Panc1 (cell line): ENCODE measurements at places on chromosomes 2 and 18. TPM values are rescaled to one million over a fixed set of nuclear protein-coding genes. Genes with fewer than 3 reads are reported as not detected.

TTN gene
- 0.13 TPM for total RNA-seq

MFF gene
- total RNA-seq = 60.6 TPM

MC5R gene
- not detected for total RNA-seq

LIMS3 gene
- 2.6 TPM for total RNA-seq

TNFAIP6 gene
- not detected for total RNA-seq

DNMT3A gene
- total RNA-seq = 29.3 TPM

OTOS gene
- total RNA-seq = not detected

C1QL2 gene
- total RNA-seq = not detected

CPS1 gene
- 5.1 TPM for total RNA-seq

PTPRN gene
- total RNA-seq = not detected

LRRC30 gene
- total RNA-seq = not detected

VAMP8 gene
- total RNA-seq = 93.2 TPM

CAPN14 gene
- total RNA-seq = 0.05 TPM

DNA sequence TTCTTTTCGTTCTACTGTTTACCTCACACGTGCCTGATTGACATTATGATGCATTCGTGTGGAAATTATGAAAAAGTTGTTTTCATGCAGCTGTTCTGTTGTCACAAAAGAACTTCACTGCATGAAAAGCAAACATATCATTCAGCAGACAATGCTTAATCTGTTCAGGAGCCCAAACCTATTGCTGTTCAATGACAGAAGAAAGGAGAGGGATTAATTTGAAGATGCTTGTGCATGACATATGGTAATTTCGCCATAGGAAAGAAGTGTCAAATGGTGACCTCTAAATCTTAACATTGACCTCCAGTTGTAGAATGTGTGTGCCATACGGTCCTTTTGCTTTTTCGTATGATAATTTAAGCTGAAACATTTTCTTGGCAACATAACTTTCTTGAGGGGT is 124.5 kb downstream of the WDR7 start:
- no peak for DNase-seq

DNA sequence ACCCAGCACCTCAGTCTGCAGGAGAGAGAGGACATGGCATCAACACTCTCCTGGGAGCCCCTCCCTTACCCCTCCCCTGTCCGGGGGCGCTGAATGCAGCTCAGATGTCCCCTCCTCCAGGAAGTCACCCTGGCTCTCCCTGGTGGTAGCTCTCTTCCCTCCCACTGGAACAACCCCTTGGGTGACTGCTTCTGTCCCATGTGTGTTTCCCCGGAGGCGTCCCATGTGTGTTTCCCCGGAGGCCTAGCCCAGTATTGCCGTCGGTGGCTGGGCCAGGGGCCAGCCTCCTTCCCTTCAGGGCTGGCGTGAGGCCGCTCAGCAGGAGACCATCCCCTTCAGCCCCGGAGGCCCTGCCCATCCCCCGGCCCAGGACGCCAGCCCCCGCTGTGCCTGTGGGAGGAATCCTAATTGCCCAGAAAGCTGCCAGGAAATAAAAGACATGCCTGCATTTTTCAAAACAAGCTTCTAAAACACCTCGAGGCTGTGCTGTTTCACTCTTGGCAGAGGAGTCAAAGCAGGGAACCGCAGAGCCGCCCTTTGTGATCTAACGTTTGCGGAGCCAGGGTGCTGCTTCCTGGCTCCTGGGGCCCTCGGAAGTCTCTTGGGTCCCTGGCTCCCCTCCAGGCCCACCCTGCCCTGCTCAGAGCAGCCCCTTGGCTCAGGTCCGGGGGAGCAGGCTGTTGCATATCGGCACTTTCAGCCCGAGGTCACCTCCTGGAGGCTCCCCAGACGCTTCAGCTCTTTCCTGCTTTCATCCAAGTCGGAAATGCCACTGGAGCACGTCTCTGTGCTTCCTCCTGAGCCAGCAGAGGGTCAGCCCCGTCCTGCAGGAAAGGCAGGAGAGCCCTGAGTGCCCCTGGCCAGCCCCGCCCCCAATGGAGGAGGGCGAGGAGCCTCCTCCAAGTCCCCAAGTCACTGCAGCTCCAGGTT is 11.4 kb downstream of the SNED1 start:
- DNase-seq = no peak

- DNase-seq = no peak
Observed at GRCh38 chr2:101887328-101887727, 104.4 kb upstream of the IL1R2 start.

GRCh38 chr2:182069416-182069815 is 83.8 kb downstream of the PPP1R1C start:
- DNase-seq = no peak

DNA sequence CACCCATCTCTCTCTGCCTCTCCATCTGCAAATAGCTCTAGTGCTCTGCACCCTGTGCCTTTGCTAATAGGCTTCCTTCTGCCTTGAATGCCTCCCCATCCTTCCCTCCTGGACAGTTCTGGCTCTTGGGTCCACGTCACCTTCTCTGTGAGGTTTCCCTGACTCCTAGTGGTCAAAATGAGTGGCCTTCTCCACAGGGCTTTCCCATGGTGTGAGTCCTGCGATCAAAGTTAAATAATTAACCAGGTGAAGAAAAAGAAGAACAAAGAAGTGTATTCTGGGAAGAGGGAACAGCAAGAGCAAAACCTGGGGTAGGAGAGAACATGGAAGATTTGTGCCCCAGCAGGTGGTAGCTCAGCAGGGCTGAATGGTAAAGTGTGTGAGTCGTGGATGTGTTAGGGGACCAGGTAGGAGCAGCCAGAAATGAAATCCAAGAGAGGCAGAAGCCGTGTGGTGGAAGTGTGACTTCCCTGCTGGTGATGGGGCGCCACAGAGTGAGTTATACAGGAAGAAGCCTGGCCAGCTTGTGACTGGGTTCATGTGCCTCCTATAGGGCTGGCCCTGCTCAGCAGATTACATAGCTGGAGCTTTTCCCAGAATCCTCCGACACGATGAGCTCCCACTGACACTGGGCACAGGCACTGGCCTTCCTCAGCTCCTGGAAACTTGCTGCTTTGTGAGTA is 93.8 kb upstream of the LDAH start:
- DNase-seq = no peak

- no peak for DNase-seq
Observed at GRCh38 chr2:134169788-134170187, 84.1 kb upstream of the MGAT5 start.

- DNase-seq = no peak
Observed at GRCh38 chr2:11842336-11842735, 95.9 kb downstream of the LPIN1 start.

DNA sequence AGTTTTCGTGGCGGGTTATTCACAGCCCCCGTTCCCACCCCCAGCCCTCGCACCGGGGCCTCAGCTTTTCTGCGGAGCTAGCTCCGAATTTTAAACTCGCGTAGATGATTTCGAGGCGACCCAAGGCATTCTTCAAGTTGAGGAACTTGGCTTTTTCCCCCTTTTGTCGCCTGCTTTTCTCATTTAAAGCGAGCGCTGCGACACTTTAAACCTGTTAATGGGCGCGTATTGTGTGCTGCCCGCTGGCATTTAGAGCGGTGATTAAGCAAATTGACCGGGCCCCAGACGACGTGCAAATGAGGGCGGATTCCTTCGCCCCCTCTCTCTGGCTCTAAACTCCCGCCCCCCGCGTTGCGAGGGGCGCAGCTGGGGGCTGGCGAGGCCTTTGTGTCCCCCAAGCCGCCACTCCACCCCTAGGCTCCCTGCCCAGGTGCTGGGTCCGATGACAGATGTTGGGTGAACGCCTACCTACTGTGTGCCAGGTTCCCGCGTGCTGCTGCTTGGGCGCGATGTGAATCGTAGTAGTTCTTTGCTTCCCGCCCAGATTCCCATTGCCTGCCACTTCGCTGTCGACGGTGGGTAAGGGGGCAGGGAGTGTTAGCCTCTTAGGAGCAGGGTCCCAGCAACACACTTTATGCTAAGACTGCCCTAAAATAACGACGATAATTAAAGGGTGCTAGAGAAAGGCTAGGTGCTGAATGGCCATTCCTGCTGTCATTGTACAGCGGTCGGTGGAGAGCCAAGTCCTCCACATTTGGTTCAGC is 1.9 kb downstream of the TCF7L1 start:
- no peak for DNase-seq

DNA sequence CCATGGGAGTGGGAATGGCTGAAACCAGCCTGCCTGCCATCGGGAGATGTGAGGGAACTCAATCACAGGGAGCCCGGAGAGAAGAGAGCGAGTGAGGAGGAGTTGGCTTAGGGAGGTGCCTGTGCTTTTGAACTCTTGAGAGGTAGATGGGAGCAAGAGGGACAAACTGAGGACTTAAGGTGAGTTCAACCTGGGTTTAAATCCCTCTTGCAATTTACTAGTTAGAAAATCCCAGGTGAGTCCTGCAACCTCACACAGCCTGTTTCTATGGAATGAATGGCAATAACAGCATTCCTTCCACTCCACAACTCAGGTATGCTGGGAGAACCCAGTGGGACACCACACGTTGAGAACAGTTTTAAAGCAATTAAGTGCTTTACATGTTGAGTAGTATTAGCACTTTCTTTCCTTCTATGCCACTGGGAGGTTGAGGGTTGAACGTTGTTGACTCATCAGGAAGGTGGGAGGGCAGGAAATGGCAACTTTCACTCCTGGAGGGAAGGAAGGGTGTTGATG is 57.3 kb downstream of the VIT start:
- DNase-seq = no peak

- DNase-seq = no peak
Observed at GRCh38 chr18:49884959-49885358, 71.6 kb upstream of the ACAA2 start.

GRCh38 chr2:64213532-64214275 is 69.5 kb upstream of the PELI1 start:
- no peak for DNase-seq

GRCh38 chr2:233217892-233218377 is 33.5 kb upstream of the ATG16L1 start:
- DNase-seq = no peak

GRCh38 chr2:239287461-239287860 is 113.4 kb downstream of the HDAC4 start:
- DNase-seq = no peak

- no peak for DNase-seq
Observed at GRCh38 chr2:174524527-174524926, 37.7 kb upstream of the GPR155 start.

DNA sequence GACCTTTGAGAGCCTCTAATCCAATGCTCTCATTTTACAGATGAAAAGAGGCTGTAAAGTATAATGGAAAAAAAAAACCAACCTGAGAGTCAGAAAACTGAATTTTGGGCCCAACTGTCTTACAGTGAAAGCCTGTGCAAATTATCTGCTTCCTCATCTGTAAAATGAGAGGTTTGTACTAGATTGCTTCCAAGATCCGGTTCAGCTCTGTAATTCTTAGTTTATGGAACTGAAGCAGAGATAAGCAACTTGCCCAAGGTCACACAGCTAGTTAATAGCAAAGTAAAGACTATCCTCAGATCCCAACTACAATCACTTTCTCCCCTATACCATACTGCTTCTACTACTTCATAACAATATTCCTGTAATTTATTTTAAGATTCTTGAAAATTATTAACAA is 6.3 kb downstream of the TLK1 start:
- DNase-seq = no peak

- DNase-seq = no peak
Observed at GRCh38 chr2:218193701-218194100, 23.3 kb upstream of the ARPC2 start.

DNA sequence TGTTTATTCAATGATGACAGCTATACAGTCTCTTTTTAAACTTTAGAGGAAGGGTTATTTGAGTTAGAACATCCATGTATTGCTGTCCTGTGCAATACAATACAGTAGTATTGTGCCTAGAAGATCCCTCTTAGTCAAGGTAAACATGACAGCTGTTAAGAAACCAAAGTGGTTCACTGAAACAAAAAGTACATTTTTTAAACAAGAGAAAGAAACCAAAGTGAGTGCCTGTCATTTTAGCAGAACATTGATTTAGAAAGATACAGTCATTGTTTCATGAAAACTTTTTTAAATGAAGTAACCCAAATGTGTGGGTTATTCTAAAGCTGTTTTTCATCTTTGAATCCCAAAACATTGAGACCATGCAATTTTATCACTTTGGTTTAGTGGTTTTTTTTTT is 15.5 kb downstream of the ITPRID2 start:
- no peak for DNase-seq

- no peak for DNase-seq
Observed at GRCh38 chr2:86336675-86337243, 667 bp downstream of the REEP1 start.

DNA sequence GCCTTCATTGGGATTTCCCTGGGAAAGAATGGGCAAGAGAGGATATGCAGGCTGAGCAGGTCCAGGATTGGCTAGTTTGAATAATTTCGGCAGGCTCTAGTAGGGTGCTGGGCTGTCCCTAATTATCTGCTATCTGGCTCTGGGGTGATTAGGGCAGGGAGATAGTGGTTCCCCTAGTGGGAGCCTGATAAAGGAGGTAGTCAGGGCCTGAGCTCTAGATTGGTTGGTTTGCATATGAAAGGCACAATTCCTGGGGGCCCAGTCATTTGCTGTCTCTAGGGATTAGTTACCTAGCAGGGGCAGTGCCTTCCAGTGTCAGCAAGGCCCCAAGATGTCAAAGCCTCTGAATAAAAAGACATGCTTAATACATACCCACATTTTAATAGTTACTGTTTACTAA is 690.1 kb upstream of the KLHL29 start:
- no peak for DNase-seq

DNA sequence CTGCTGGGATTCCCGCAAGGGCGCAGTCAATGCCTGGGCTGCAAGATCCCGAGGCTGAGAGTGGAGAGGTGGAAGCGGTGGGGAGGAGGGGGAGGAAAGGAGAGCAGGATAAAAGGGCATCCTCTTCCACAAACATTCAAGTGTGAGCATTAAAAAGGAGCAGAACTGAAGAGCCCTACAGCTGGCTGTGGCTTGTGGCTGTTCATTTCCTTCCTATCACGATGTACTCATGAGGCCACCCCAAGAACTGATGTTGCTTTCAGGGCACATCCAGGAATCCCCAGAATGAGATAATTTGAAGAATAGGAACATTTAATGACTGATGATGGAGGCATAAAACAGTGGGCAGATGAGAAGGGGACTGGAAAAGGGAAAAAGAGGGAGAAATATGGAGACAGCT is 230.8 kb upstream of the SMIM21 start:
- DNase-seq = no peak

DNA sequence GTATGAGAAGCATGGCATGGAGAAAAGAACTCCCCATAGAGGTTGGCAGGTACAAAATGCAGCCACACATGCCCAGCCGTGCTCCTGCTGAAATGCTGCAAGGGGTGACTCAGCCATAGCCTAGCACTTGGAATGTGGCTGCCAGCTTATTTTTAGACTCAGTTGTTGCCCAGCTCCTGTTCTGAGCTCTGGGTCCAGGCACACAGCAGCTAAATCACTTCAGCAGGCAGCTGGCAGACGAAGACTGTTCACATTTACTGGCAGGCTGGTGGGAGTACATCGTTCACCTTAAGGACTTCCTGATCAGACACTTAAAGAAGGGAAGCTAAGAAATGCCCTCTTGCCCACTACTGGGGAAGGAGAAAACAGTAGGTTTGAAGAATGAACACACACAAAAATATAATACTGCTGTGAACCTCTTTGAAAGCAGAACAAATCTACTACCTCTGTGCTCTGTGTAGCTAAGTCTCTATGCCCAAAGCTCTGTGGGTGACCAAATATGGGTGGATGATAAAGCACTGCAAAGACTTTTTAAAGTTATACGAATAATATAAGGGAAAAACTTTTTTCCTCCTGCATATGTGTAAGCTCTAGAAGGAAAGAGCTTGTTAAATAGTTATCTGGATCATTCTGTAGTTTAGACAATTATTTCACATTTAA is 146.1 kb downstream of the LNPK start:
- no peak for DNase-seq

GRCh38 chr2:239600650-239601049 is 199.8 kb upstream of the HDAC4 start:
- no peak for DNase-seq

- no peak for DNase-seq
Observed at GRCh38 chr18:9876212-9876866, 9.4 kb upstream of the TXNDC2 start.
